ENCODE measurements at places on chromosomes 4 and X.

DNA sequence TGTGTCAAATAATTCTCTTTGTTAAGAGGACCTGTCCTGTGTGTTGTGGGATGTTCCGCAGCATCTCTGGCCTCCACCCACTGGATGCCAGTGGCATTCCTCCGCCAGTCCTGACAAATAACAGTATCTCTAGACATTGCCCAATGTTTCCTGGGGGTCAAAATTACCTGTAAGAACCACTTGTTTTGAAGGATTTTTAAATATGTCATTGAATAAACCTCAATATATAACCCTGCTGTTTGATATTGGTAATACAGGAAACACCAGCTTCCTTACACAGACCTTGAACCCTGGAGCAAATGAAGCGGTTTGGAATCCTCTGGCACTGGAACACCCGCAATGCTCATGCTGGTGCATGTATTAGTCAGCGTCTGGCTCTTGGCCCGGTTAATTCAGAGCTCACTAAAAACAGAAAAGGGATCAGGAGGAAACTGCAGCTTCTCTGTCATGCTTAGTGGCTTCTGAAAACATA, 101.3 kb downstream of the TBL1X start:
- DNase-seq, result no peak

DNA sequence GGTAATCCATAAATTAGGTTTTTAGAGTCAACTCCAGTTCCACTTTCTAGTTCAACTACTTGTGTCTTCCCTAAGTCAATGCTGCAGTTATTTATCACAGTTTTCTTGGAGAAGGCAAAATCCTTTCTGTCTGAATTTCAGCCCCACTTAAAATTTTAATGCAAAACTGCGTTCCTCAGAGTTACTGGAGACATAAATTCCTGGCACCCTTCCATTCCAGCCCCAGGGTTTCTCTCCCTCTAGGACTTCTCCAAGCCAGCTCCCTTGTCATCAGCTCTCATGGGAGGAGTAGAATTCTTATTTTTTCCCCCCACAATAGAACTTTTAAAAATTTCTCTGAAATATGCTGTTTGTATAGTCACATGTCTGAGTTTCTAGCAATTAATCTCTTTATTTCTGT, 50.6 kb upstream of the PHOX2B start:
- no peak for DNase-seq

DNA sequence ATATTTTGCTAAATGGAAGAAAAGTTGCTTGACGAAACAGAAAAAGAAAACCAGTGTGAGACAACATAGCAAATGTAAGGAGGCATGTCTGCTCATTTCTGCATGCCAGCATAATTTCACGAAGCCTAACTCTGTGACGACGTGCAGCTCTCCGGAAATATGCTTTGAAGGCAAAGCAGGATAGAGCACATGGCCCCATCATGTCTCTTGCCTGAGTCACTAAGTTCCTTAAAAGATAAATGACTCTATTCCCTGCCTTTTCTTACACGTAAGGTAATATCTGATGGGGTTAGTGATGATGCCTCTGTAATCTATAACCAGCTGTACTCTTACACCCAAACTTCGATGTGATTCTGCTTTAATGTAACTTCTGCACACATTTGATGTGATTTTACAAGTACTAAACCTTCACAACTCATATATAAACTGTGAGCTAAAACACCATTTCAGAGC, 64.5 kb downstream of the ANXA3 start:
- no peak for DNase-seq

DNA sequence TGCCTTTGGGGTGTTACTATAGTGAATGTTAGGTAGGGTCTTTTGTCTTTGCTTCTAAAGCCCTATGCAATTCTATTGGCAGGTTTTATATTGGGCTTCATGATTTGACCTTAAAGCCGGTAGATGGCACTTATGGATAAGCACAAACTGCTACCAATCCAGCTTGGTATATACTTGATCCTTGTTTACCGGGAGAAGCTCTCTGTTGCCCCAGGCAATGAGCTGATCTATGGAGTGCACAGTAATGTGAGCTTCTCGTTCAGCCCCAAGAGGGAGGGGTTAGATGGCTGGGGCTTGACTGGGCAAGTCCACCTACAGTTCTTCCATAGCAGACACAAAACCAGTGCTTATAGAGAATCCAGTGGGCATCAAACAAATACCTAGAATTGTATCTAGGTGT, 287.2 kb upstream of the CT83 start:
- no peak for DNase-seq

GRCh38 chr4:34157547-34157946, 2086.8 kb downstream of the ARAP2 start:
- DNase-seq, result no peak
